ENCODE measurements at places on chromosomes 5 and 9.

DNA sequence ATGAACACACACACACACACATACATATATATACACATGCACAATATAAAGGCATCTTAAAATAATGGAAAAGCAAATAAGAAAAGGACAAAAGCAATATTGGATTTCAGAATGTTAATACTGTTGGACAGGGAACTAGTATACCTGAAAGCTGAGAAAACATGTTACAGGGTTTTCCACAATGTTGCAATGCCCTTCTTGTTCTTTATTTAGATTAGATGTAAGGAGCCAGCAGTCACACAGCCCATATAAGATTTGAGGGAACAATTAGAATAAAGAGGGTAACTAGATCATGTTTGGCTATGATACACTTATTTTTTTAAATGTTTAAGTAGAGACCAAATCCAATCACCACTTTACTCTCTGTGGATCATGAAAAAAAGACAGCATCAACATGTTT is 61.7 kb downstream of the SH3TC2 start:
- DNase-seq, result no peak

GRCh38 chr9:99107421-99107820 is 2.5 kb downstream of the TGFBR1 start:
- DNase-seq, result no peak

GRCh38 chr5:33423018-33423630 is 17.6 kb upstream of the TARS1 start:
- no peak for DNase-seq

GRCh38 chr5:138354387-138354786 is 1.9 kb downstream of the KDM3B start:
- DNase-seq, result no peak

DNA sequence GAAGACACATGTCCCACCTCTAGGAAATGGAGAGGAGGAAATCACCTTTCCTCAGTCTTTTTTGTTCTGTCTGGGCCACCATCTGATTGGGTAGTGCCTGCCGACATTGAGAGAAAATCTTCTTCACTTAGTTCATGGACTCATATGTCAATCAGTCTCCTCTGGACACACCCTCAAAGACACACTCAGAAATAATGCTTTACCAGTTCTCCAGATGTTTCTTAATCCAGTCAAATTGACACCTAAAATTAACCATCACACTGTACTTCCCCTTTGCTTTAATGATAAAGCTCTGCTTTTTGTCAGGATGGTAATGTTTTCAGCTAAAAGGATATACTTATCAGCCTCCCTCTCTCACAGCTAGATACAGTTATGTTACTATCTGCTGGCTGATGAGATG is 267.3 kb downstream of the CD180 start:
- no peak for DNase-seq

DNA sequence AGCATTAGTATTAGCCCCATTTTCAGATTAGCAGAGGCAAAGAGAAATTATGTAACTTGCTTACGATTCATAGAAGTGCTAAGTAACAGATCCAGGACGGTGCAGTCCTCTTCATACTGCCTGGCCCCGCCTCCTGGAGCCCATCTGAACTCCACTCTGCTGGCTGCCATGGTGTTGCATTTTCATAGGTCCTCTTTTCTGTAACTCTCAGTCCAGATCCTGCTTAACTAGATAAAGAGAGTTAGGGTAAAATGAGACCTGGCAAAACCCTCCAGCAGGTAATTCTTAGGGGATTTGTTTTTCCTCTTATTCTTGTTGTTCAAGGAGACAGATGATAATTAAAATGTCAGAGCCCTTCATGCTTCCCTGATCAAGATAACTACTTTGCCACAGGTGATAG is 135.1 kb upstream of the EFNA5 start:
- no peak for DNase-seq

DNA sequence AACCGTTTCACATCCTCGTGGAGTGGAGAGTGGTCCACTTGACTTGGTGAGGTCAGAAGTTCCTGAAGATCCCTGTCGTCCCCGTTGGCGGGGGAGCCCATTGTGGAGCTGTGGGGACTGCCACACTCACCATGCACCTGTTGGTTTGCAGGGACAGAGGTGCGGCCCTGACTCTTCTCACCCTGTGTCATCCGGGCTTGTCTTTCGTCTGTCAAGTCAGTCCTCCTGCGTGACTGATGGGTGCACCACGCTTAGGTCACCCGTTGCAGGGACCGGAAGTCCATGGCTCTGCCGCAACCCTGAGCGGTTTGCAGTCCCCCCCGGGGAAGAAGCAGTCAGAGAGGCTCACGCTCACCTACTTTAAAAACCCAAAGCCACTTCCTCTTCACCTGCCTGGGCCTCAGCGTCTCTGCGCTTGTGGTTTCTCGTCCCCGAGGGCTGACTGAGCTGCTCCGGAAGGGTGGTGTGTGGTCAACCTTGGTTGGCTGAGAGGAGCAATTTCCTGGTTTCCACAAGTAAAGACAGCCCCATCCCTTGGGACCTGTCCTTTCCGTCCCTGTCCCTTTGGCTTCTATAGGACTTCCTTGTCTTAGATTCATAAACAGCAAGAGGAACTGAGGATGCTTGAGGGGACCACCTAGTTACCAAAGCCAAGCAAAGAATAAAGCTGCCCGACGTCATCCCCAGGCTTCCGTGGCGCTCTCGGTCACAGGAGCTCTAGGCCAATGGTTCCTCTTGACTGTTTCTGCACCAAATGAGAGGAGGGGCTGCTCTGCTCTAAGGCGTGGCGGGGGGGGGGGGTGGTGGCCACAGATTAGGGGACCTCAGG is 53.2 kb downstream of the USP20 start:
- DNase-seq, result peak; percentile 63
